ENCODE measurements at places on chromosomes 5 and 9. TPM values are rescaled to one million over a fixed set of nuclear protein-coding genes. Genes with fewer than 3 reads are reported as not detected.

Gene IRX2
- total RNA-seq = not detected

GRCh38 chr5:37875051-37875787, 35.4 kb upstream of the GDNF start:
- H3K4me1 ChIP-seq = no peaks in the 10 kb centered on the region
- no peak overlapping the region for H3K27ac ChIP-seq
- H3K27me3 ChIP-seq = no peaks in the 10 kb centered on the region
- DNase-seq = no peak
- no peaks in the 10 kb centered on the region for H3K36me3 ChIP-seq

DNA sequence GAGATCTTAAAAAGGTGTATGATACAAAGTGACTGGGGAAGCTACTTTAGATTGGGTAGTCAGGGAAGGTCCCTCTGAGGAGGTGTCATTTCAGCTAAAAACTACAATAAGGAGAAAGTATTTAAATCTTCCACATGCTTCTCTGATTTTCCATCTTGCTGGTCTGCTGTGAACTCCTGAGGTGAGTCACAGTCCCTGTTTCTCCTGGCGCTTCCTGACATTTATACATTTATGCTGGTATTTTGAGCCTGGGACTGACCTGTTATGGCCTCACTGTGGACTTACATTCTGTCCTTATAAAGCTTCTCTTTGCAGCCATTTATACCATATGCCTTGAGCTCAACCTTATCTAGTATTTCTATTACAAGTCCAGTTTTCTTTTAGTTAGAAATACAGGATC, 95.1 kb downstream of the MED27 start:
- H3K27me3 ChIP-seq = no peaks in the 10 kb centered on the region
- no peaks in the 10 kb centered on the region for H3K36me3 ChIP-seq
- H3K27ac ChIP-seq = no peak overlapping the region
- no peak for DNase-seq

DNA sequence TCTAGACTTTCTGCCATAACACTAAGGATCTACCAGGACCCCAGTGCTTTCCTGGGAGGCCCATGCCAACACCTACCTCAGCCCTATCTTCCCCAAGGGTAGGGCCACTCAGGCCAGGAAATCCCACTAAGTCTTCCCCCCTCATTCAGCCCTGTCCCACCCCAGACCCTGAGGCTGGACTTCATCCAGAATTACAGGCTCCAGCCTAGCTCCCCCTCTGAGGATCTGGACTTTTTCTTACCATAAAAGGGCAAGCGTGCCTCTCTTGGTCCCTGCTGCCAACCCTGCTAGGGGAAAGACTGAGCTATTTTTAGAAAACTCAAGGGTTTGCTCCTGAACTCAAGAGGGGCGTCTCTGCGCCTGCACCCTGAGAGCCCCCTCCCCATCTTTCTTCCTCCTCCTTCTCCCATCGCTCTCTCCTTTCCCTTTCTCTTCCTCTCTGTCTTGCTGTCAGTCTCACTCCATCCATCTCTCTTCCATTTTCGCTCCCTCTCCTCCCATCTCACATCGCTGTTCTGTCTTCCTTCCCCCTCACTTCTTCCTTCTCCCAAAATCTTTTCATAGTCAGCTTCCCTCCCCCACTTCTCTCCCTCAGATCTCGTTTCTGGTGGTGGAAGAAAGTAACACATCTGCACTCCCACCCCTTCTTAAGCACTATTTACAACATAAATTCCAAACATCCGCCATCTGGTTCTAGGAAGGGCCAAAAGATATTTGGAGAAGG, 38.1 kb upstream of the IL17B start:
- no peaks in the 10 kb centered on the region for H3K4me1 ChIP-seq
- no peak for DNase-seq
- H3K27me3 ChIP-seq = no peaks in the 10 kb centered on the region
- no peaks in the 10 kb centered on the region for H3K36me3 ChIP-seq

- no peaks in the 10 kb centered on the region for H3K4me1 ChIP-seq
- no peaks in the 10 kb centered on the region for H3K36me3 ChIP-seq
- H3K27ac ChIP-seq = no peak overlapping the region
Measured at GRCh38 chr5:170159101-170159698, 53.5 kb downstream of the FOXI1 start.

DNA sequence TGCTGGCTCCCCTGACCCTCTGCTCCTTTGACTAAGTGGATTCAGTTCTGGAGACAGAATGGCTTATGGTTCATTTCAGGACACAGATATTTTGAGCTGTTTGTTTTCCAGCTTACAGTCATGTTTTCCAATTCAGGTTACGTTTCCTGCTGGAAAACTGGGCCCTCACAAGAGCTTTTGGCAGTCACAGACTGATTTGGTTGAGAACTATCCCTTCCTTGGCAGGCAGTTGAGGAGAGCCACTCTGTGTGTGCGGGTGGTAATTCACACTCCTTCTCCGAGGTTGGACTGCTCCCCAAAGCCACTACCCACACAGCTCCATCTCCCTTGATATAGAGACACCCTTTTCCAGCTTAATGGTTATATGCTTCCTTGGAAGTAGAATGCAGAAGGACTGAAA, 534.5 kb downstream of the TMEM38B start:
- H3K27ac ChIP-seq = no peak overlapping the region
- no peaks in the 10 kb centered on the region for H3K4me1 ChIP-seq
- H3K27me3 ChIP-seq = no peaks in the 10 kb centered on the region
- no peak for DNase-seq
- no peaks in the 10 kb centered on the region for H3K36me3 ChIP-seq
